ENCODE measurements at places on chromosomes 12 and 14.

- DNase-seq = no peak
Observed at GRCh38 chr12:65586796-65587195, 237.5 kb upstream of the HMGA2 start.

DNA sequence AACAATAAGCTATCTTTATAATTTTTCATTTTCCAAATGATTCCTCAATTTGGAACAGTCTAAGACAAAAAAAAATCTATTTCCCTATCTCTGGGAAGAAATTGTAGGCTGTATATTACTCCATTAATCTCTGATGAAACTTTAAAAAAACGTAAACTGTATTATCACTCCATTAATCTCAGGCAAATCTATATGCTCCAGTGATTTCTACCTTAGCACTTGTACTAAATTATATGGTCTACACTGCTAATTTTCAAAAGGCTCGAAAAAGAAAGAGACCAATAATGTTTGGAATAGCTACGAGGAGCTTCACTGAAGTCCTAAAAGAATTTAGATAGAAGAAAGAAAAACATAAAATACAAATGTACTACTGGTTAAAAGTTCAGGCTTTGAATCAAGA lies 19.7 kb downstream of the MED13L start:
- no peak for DNase-seq

DNA sequence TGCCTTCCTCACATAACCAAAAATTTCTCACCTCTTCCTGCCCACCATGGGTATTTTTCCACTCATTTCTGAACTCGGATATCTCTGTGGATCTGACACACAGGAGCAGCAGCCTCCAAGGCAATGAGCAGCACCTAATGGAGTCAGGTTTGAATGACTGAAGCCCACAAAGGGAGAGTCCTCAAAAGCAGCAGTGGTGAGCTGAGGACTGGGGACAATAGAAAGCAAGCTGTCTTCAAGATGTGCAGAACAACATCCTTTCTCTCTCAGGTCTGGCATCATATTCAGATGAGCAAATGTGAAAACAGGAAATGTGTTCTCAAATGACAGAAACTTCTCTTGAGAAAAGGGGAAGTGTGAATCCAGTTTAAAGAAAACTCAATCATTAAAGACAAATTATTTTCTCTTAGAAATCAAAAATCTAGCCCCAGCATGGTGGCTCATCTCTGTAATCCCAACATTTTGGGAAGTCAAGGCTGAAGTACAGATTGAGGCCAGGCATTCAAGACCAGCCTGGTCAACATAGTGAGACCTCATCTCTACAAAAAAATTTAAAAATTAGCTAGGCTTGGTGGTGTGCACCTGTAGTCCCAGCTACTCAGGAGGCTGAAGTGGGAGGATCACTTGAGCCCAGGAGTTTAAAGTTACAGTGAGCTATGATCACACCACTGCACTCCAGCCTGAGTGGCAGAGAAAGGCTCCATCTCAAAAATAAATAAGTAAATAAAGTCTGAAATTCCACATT lies 54.2 kb downstream of the C12orf42 start:
- no peak for DNase-seq

- DNase-seq = peak; percentile 90
Observed at GRCh38 chr12:92649511-92650227, 53.1 kb upstream of the PLEKHG7 start.

DNA sequence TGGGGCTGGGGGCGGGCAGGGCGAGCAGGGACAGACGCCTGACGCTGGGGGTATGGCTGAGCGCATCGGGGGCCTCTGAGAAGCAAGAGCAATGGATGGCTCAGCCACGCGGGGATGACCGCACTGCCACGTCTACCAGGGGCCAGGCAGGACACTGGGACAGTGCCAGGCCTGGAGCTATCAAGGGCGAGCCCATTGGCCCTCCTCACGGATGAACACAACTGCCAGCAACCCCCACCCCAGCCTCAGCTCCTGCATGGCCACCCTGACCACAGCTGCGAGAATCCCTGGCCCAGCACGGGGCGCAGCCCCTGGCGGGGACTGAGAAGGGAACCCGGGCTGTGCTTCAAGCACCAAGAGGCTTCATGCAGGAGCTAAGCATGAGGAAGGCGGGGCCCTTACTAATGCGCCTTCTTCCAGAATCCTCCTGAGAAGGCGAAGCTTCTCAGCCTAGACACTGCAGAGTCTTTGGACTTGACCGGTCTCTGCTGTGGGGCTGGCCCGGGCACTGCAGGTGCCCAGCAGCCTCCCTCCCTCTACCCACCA lies 9.5 kb downstream of the ARL6IP4 start:
- no peak for DNase-seq

GRCh38 chr12:4956054-4956453 lies 46.3 kb downstream of the KCNA1 start:
- peak; percentile 69 for DNase-seq

DNA sequence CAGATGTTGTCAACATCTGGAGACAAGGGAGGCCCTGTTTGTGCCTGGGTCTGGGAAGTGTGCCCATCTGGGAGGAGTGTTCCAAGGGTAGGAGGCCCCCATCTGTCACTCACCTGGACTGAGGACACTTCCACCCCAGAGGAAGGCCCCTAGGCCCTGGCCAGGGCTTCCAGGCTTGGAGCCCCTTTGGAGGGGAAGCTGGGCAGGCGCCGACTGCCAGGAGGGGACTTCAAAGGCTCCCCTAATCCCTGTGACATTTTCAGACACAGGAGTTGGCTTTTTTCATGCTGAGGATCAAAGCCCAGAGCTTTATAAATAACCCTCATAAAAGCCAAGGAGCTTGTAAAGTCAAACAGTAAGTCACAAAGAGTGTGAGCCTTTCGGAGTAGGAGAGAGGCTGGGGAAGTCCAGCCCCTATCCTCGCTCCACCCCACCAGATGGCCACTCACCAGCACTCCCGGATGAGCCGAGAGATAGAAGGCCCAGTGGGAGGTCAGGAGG lies 17.6 kb upstream of the FAM222A start:
- no peak for DNase-seq

DNA sequence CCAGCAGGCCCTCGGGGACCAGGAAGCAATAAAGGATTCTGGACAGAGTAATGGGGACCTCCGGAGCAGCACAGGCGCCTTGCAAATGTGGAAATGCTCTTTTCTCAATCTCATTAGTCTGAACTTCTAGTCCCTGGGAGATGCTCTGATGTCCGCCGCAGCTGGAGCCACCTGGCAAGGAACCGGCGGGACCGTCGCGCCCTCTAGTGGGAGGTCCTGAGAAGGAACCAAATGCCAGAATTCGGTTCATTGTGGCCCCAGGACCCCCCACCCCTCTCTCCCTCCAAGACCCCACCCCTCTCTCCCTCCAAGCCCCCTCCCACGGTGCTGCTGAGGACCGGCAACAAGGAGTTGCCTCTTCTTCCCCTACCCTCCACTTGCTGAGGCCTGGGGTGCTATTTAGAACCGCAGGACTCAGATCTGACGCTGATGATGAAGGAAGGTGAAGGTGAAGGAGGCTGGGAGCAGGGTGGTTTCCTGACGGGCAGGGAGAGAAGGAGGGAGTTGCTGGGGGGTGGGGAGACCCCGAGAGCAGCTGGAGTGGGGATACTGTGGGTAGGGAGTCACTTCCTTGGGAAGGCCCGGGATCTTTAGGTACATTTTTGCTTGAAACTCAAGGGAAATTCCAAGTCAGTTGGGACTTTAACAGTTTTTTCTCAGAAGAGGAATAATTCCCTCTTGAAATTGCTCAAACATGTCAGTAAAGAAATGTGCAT lies 42.5 kb downstream of the SMIM41 start:
- peak; percentile 68 for DNase-seq

DNA sequence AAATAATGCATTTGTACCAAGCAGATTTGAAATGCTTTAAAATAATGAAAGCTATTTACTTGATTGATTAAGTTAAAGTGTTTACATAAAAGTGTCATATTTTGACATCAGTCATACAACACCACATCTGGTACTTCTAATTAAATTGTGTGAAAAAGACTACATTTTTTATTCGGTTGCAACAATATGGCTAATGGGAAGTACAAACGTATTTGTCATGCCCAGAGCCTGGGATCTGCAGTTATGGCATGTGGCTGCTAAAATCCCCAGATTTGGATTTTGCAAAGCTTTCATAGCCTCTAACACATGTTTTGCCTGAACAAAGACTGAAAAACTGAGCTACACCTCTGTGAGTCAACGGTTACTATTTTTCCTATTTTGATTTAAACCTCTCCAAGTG lies 66.6 kb downstream of the LLPH start:
- DNase-seq = peak; percentile 22

DNA sequence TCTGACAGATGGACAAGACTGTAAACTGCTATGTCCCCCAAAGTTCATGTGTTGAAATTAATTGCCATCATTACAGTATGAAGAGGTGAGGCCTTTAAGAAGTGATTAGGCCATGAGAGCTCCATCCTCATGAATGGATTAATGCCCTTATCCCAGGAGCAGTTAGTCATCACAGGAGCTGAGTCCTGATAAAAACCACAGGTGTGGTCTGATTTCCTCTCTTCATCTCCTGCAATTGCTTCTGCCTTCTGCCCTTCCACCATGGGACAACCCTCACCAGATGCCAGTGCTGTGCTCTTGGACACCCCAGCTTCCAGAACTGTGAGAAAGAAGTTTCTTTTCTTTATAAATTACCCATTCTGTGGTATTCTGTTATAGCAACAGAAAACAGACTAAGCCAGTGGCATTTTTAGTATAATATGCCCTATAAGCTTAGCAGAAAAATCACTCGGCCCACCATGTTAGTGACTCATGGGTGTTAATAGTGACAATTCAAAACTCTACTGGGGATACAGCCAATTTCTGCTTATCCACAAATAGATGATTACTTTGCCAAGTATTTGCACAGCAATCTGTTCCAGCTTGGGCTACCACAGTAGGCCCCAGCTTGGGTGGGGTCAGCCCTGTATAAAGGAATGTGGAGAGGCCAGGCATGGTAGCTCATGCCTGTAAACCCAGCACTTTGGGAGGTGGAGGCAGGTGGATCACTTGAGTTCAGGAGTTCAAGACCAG lies 129.0 kb upstream of the BCL2L14 start:
- DNase-seq = peak; percentile 82

GRCh38 chr12:62724947-62725451 lies 210.0 kb downstream of the PPM1H start:
- DNase-seq = peak; percentile 92

- DNase-seq = peak; percentile 68
Observed at GRCh38 chr14:91177073-91178034, 63.5 kb downstream of the DGLUCY start.

DNA sequence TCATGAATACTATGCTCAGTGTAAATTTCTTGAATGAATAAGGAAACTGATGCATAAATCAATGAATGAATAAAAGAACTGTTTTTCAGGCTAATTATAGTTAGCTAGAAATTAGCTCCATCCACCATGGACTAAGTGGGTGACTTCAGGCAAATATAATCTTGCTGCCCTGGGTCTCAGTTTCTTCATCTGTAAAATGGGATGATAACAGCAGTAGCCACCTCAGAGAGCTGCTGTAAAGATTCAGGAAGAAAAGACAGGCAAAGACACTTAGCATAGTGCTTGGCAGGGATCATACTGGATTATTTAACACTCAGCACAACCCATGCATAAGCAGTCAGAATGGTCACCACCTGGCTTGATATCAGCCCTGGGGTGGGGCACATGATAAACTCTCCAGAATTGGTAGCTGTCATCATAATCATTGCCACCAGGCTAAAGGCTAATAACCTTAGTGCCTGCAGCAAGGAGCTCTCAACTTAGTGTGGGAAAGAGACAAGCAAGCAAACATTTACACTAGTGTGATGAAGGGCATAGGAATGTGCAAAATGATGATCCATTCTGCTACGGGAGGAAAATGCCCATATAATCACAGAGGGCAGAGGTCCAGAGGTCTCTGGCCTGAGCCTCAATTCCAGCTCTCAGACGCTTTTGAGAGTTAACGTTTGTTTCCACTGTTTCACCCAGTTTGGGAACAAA lies 234.7 kb upstream of the TBX3 start:
- peak; percentile 62 for DNase-seq

GRCh38 chr14:79028281-79028680 lies 858.1 kb downstream of the NRXN3 start:
- DNase-seq = no peak

DNA sequence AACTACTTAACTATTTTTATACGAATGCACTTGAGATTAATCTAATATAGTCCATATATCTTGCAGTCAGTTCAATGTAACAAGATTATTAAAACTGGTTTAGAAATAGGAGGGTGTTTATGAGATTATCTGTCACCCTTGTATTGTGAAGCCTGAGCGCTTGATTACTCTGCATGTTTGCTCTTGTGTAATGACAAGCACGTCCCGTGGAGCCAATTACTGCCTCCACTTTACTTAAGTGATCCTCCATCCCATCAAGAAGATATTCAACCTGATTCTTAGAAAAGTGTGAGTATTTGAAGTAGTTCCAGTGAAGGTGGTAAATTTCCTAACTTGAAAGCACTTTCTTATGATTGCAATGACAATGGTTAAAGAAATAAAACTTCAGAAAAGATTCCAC lies 415.2 kb upstream of the GARIN6 start:
- DNase-seq = no peak

Measured in fibroblast of lung (primary cell).